ENCODE measurements at places on chromosomes 12 and 14. TPM values are rescaled to one million over a fixed set of nuclear protein-coding genes. Genes with fewer than 3 reads are reported as not detected.

Gene SLC25A47
- total RNA-seq: not detected

Gene MIP
- not detected for total RNA-seq

Gene KRT83
- total RNA-seq: not detected

Gene EEA1
- 34.6 TPM for total RNA-seq

GRCh38 chr12:121214855-121215745, 5.2 kb downstream of the P2RX4 start:
- DNase-seq: peak; percentile 63

GRCh38 chr14:84251411-84252115, 1278.4 kb upstream of the FLRT2 start:
- DNase-seq: no peak

DNA sequence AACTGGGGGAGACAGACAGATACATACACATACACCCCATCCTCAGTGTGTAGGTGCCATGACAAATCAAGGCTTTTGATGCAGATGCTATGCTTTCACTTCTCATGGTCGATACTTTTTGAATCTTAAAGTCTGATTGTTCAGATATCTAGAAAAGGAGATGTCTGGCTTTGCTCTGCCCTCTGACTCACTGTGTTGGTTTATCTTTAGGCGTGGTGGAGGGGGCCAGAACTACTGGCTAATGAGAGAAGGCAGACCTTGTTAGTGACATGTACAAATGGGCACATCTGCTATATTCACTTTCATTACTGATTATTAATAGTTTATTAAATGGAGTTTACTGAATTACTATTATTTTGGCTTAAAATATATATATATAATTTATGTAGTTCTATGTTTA, 444.3 kb upstream of the RGS6 start:
- DNase-seq: no peak

All from left lung (tissue), 14 donors.